ENCODE measurements at places on chromosomes 11 and 22. TPM values are rescaled to one million over a fixed set of nuclear protein-coding genes. Genes with fewer than 3 reads are reported as not detected.

The CRYBB2 gene
- total RNA-seq = not detected

The ARAP1 gene
- 161 TPM for total RNA-seq

The KRTAP5-10 gene
- total RNA-seq = not detected

The ATG13 gene
- 125 TPM for total RNA-seq

The ADM gene
- total RNA-seq = 234 TPM

The VWCE gene
- total RNA-seq = 3.9 TPM

The ANGPTL5 gene
- total RNA-seq = 4.2 TPM

The OR51M1 gene
- not detected for total RNA-seq

The FGF4 gene
- total RNA-seq = not detected

The PLEKHB1 gene
- total RNA-seq = not detected

The TESMIN gene
- 0.98 TPM for total RNA-seq

The SIDT2 gene
- 99.9 TPM for total RNA-seq

The CALCA gene
- not detected for total RNA-seq

The HEPN1 gene
- not detected for total RNA-seq

The DNHD1 gene
- 9.9 TPM for total RNA-seq

The HORMAD2 gene
- total RNA-seq = not detected

The SULT4A1 gene
- total RNA-seq = not detected

The MS4A3 gene
- total RNA-seq = not detected

The OR52H1 gene
- total RNA-seq = not detected

The ACR gene
- total RNA-seq = 1.5 TPM

The MMP3 gene
- total RNA-seq = 125 TPM

The PANX3 gene
- total RNA-seq = not detected

The OR8B3 gene
- not detected for total RNA-seq

The NXPE4 gene
- total RNA-seq = not detected

The PGGHG gene
- total RNA-seq = 26.9 TPM

The KCNJ11 gene
- total RNA-seq = 0.85 TPM

The GUCY1A2 gene
- 9.5 TPM for total RNA-seq

The VPREB1 gene
- total RNA-seq = not detected

The TMEM123 gene
- total RNA-seq = 147 TPM

The FXYD2 gene
- total RNA-seq = 4.0 TPM

The INCENP gene
- total RNA-seq = 10.9 TPM

The GGT5 gene
- 60.7 TPM for total RNA-seq

The MAPK12 gene
- 17.7 TPM for total RNA-seq

The OR56A4 gene
- total RNA-seq = not detected

The OR52A1 gene
- total RNA-seq = not detected

The PTPMT1 gene
- total RNA-seq = 208 TPM

The INPP5J gene
- not detected for total RNA-seq

The MRGPRD gene
- total RNA-seq = not detected

The ETS1 gene
- 57.6 TPM for total RNA-seq

The HOATZ gene
- total RNA-seq = not detected

The LRRC56 gene
- not detected for total RNA-seq

The DUSP8 gene
- total RNA-seq = 2.3 TPM

The SYT12 gene
- 0.38 TPM for total RNA-seq

The CBX7 gene
- 74.2 TPM for total RNA-seq

The KRTAP5-9 gene
- total RNA-seq = 1.0 TPM

The LRRC32 gene
- 93.6 TPM for total RNA-seq

The LDHA gene
- total RNA-seq = 504 TPM

The SCGB1C1 gene
- total RNA-seq = not detected

The CPT1A gene
- 47.9 TPM for total RNA-seq

The MS4A14 gene
- 14.8 TPM for total RNA-seq
